ENCODE measurements at places on chromosomes 2 and 18.

DNA sequence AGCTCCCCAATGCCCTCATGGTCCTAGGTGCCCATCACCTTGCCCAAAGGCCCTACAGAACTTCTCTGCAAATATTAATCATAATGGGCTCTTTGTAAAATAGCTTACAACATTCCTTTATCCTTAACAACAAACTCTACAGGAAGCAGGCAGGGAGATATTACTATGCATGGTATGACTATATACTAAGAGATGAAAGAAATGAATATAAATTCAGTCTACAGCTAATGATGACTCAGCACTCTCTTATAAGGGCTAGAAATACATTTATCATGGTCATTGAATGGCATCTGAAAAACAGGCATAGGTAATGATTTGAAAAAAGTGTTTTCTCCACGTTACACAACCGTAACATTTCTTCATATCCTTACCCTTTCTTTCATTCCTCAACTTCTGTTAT lies 254.8 kb upstream of the DSEL start:
- no peak for DNase-seq

- DNase-seq, result no peak
Observed at GRCh38 chr2:43593254-43593653, 2.6 kb downstream of the THADA start.

GRCh38 chr2:105678346-105678745 lies 66.4 kb upstream of the NCK2 start:
- no peak for DNase-seq

- DNase-seq, result no peak
Observed at GRCh38 chr2:191857259-191857805, 10.4 kb upstream of the CAVIN2 start.

DNA sequence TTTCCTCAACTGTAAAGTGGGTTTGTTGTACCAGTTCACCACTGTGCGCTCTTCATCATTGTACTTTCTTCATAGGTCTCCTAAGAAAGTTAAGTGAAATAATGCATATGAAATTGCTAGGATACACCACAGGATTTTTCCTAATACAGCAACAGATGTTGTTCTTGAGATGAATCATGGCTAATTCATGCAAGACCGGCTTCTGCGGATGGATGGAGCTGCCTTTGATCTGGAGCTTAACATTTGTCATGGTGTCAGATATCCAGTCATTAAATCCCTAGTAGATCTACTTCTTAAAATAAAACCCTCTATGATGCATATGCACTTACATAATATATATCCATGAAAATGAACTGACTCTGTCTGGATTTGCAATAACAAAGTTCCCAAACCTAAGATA lies 114.1 kb downstream of the COL6A3 start:
- no peak for DNase-seq

DNA sequence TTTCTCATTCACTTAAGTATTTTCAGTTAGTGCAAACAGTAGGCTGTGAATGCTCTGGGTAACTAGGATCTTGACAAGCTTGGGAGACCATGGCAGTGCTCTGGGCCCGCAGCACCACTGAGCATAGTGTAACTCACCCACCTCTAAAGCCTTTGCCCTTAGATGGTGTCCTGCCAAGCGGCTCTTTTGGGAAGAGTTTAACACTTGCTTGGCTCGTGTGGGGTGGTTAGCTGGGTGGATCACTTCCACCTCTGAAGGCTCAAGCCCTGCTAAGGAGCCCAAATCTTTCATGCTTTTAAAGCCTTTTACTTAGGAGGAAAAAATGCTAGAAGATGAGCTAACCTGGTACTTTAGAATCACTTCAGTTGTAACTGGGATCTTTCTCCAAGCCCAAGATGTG lies 33.9 kb downstream of the PTPN18 start:
- DNase-seq, result no peak

- peak; percentile 28 for DNase-seq
Observed at GRCh38 chr2:238970553-238971081, 122.7 kb downstream of the TWIST2 start.

GRCh38 chr18:31880186-31880898 lies 62.6 kb downstream of the TRAPPC8 start:
- DNase-seq, result no peak

DNA sequence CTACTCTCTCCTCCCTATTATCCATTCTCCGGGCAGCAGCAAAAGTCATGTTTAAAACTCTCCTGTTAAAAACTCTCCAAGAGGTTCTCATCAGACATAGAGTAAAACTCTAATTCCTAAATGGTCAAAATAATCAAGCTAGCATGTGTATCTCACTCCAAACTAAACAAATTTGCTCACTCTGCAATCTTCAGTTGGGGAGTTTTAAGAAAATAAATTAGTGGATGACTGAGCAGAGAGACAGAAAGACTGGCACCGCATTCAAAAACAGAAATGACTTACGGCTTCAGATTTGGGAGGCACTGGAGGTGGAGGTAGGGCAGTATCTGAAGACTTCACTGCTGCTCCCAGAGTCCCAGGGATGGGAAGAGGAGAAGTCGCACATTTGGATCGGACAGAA lies 96.9 kb downstream of the MEP1B start:
- DNase-seq, result no peak

DNA sequence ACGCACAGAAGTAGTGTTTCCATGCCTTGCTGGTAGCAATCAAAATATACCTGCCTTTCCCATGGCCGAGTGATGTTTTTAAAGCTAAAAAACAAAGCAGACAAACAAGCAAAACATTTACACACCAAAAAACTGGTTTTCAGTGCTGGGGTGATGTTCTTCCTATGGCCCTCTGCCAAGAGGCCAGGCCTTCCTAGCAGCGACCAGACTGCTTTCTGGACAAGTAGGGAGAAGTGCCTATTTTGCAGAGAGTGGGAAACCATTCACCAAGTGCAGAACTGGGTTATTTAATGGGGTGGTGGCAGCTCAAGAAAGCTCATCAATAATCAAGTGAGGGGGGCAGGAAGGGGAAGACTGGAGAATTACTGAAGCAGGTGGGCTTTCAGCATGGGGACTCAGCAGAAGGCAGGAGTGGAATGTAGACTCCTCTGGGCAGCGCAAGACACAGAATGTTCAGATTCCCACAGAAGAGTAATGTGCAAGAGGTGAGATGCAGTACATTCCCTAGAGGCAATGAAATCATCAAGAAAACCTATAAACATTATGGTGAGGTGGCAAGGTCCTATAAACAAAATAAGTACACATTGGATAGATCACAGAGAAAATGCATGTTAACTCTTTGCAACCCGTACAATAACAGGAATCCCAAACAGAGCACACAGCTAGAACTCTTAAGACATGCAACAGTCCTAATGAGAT lies 44.0 kb downstream of the CPO start:
- no peak for DNase-seq

DNA sequence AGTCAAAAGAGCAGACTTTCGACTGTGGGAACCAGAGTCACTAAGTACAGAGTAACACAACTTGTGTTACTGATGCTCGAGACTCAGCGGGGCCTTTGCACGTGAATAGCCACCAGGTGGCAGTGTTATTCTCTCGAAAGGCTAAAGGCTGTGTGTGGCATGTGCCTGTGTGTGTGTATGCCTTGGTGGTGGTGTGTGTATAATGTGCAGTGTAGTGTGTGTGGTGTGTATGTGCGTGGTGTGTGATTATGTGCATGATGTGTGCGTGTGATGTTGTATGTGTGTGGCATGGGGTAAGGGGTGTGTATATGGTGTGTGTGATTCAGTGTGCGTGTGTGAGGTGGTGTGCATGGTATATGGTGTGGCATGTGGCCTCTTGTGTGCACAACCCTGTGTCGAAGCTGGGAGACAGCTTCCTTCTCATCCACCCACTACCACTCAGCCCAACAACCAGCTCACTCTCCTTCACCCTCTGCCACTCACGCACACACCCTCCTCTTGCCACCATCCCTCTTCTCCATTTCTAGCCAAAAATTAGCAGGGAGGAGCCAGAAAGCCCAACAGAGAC lies 83.0 kb upstream of the ZNF532 start:
- DNase-seq, result peak; percentile 39

DNA sequence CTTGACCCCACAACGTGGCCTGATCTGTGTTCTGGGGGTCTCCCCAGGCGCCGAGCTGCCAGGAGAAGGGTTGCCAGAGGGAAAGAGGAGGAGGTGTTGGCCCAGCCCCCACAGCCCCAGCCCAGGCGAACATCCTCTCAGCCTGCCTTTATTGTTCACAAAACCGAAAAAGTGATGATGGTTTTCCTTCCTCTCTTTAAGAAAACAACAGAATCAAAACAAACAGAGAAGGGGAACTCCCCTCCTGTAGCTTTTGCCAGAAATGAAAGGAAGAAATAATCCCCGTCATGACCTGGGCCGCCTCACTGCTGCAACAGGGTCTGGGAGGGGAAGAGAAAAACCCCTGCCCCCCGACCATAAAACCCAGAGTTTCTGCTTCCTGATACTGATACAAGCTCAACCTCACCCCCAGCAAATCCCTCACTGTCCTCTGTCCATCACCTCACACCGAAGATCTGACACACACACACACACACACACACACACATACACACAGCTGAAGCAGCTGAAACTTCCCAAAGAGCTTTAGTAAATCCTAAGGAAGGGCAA lies 52.0 kb downstream of the ZFP36L2 start:
- peak; percentile 59 for DNase-seq

GRCh38 chr2:178782236-178782635 lies 25.0 kb downstream of the TTN start:
- no peak for DNase-seq

DNA sequence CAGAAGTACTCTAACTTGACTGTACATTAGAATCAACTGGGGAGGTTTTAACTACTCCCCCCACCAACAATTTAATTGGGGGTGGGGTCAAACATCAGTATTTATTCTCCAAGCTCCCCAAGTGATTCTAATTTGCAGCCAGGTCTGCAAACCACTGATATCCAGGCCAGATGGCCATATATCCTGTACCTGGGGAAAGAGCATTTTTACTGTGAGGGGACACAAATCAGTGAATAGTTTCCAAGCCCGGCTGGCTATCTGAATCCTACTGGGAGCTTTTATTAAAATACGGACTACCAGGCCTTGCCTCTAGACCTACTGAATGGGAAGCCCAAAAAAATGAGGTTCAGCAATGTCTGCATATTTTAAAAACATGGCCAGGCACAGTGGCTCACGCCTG lies 88.5 kb downstream of the TCF4 start:
- no peak for DNase-seq

DNA sequence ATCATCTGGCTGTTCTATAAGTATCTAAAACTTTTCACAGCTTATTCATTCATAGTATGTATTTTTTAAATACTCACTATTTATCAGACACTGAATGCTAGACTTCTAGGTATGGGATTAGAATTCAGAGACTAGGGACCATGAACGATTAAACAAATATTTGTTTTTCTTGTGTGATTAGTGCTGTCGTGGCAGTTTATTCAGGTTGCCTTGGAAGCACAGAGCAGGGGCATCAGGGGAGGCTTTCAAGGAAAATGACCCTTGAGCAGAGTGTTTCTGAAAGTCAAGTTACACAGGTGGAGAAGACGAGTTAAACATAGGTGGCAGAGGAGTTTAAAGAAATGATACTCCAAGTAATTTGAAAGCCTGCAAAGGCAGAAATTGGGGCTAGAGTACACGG lies 5.7 kb downstream of the SPOPL start:
- DNase-seq, result no peak

- DNase-seq, result no peak
Observed at GRCh38 chr18:12803069-12803936, 80.7 kb downstream of the PTPN2 start.

DNA sequence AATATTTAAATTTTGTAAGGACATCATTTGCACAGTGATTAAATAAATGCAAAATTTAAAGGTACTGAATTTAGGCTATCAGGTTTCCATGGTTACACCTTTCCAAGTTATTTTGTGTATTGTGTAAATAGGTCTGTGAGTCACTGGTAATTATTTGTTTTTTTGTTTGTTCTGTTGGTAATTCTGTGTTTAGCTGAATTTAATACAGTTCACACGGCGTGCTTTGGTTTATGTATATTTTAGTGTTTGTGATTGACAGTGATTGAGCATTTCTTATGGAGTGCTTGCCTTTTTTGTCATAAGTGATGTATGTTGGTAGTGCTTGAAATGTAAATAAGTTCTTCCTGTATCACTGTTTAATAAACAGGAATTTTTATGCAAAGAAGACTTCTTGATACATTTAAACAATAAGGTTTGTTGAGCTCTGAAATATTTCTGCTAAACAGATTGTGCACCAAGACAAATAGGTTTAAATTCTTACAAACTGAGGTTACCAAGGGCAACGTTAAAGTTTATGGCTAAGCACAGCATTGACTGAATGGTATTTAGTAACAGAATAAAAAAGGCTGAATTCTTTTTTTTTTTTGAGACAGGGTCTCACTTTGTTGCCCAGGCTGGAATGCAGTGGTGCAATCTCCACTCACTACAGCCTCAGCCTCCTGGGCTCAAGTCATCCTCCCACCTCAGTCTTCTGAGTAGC lies 38.3 kb upstream of the DLX1 start:
- no peak for DNase-seq

Data from stimulated activated CD8-positive, alpha-beta memory T cell treated with anti-CD3 and anti-CD28 coated beads, Interleukin-4, amount 100 ng/mL, for 24 hours (primary cell).